Activated gamma-delta T cell treated with anti-CD3 and anti-CD28 coated beads, Interleukin-2, amount 50 U/mL, for 16 hours (primary cell): ENCODE measurements at places on chromosomes 6 and 20.

- no peak for DNase-seq
These were observed 45.6 kb upstream of the SGK1 start for GRCh38 chr6:134363323-134364039.

DNA sequence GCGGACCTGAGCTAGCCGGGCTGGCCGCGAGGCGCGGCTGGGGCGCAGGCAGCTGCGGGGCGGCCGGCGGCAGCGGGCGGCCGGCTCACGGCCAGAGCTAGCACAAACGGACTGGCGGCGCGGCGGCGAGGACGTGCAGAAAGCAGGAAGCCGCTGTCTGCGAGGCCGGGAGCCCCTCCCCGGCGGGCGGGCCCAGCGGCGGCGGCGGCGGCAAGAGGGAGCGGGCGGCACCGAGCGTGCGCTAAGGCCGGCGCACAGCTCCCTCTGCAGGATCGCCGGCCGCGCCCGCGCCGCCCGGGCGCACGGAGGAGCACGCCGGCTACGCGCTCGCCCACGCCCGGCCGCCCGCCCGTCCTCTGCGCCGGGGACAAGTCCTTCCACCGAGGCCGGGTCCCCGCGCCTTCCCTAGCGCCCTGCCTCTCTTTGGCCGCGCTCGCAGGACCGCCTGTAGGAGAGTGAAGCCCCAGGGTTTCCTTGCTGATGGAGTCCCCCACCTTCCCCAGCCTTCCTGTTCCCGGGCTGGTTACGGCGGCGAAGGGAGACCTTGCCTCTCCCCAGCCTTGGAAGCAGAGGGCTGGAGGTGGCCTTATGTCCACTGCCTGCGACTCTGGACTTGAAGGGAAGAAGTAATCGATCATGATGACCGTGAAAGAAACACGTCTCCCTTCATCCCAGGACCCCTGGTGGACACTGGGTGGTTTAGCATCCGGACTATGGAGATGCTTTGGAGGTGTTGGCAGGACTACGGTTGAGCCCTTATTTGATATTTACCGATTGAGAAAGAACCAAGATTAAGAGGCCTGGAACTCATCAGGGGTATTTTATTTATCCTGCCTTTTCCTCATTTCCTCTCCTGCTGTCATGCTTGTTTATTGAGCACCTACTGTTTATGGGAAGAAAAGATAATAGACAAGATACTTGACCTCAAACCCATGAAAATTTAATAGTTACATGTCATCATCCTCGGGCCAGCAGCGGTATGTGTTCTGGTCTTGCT, at the start of gene PREP:
Gene PREP, minus strand, starts transcription at position 144 of the 997 bp plus-strand sequence. CDS start 191 bp downstream, outside the sequence.
- DNase-seq = peak; percentile 71

DNA sequence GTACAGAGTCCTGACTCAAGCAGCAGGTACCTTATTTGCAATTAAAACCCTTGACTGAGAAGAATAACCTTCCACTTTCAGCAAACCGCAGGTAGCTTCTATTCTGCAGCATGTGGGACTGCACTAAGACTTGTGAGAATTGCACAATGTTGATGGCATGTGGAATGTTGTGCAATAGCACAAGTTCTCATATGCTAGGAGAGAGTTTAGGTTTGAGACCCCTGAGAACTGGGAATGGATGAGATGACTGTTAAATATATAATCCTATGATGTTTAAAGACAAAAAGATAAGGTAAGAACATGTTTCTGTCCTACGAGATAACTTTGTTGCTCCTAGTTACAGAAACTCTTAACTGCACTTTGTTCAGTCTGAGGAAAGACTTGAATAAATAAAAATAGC, 194.6 kb downstream of the OTOR start:
- DNase-seq = no peak

DNA sequence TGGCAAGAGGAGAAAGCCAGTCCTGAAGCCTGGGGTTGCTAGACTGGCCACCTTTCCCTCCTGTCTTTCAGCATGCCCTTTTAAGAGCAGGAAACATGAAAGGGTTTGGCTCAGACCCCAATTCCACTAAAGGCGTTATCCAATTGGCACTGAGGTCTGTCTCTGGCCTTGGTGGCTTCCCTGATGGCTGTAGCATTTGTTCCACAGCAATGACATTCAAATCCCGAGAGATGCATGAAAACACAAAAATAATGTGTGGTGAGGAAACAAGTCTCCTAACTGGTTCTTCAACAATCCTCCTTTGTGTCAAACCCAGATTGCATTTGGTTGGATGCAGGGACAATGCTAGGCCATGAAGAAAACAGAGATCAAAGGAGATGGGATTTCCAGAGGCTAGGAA, 56.5 kb upstream of the ADTRP start:
- no peak for DNase-seq

- no peak for DNase-seq
These were observed 8.3 kb upstream of the ZDHHC14 start for GRCh38 chr6:157372501-157373280.

DNA sequence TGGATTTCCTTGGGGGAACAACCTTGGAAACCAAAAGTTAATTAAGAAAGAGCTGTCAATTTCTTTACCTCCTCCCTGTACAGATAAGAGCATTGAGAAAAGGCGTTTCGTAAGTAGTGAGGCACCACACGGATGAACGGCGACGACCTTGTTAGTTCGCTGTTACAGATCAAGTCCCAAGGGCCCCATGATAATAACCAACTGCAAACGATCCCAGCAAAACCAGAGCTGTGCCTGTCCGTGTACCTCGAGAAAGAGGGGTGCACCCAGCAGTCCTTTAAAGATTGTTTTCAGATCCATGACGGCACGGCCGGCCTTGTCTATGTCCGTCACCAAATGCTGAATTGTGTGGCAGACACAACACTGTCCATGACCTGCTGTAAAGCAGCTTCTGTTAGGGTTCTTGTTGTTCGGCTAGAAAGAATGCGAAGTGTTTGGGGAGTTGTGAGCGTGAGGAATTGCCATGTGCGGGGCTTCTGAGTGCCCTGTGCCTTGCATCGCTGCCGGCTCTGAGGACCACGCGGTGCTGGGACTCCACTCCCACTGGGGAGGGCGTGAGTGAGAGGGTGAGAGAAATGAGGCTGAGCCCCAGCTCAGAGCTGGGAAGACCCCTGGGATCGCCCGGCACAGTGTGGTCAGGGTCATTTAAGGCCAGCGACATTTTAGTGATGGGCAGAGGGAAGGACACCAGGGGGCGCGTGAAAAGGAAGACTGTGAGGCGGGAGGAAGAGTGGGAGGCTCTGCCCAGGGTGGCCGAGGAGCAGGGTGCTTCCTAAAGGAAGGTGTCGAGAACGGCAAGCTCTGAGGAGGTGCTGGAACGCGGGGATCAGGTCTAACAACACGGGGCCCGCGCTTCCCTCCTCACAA, 136.8 kb upstream of the RPS6KA2 start:
- no peak for DNase-seq

- no peak for DNase-seq
These were observed 225.7 kb upstream of the TENT5A start for GRCh38 chr6:81978230-81978629.
